ENCODE measurements at places on chromosomes 2 and 18.

GRCh38 chr2:86147793-86148192 is 41.8 kb downstream of the PTCD3 start:
- DNase-seq: no peak

GRCh38 chr2:43557196-43557595 is 38.6 kb downstream of the THADA start:
- no peak for DNase-seq

DNA sequence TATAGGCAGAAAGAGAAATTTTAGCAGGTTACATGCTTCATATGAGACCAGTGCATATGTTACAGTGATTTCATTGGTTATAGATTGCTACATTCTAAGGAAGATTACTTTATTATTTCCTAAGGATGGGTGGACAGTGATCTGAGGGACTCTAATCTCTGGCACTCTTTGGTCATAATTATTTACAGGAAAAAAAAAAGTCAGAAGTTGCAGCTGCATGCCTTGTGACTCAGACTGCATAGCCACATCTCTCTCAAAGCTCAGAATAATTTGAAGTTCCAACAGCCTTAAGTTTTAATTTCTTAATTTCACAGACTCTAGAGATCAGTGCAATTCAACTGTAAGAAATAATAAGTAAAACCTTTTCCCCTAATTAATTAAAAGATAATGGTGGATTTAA is 27.1 kb upstream of the BARD1 start:
- DNase-seq: no peak

GRCh38 chr2:28247290-28247689 is 145.4 kb upstream of the FOSL2 start:
- DNase-seq: no peak

- DNase-seq: peak; percentile 72
Measured at GRCh38 chr2:101809698-101810097, 112.2 kb downstream of the MAP4K4 start.

GRCh38 chr2:47652061-47652690 is 130.8 kb upstream of the MSH6 start:
- DNase-seq: no peak

DNA sequence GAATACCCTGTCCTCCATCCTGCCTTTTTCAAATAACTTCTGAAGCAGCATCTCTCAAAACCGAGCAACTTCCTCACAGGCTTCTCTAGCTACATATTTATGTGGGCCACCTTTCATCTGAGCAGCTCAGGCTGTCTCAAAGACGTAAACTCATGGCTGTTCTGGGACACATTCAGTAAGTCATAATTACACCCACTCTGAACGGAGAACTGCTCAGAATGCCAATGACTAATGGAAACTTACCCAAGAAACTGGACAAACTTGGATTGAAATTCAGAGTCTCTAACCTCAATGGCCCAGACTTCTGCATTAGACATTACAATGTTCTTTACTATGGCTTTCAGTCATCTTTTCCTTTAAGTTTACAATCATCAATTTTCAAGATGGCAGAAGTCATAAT is 145.2 kb downstream of the RAD51AP2 start:
- DNase-seq: no peak

GRCh38 chr2:195659114-195659513 is 2.1 kb downstream of the SLC39A10 start:
- DNase-seq: no peak

GRCh38 chr2:149031396-149031795 is 7.1 kb upstream of the LYPD6B start:
- no peak for DNase-seq

DNA sequence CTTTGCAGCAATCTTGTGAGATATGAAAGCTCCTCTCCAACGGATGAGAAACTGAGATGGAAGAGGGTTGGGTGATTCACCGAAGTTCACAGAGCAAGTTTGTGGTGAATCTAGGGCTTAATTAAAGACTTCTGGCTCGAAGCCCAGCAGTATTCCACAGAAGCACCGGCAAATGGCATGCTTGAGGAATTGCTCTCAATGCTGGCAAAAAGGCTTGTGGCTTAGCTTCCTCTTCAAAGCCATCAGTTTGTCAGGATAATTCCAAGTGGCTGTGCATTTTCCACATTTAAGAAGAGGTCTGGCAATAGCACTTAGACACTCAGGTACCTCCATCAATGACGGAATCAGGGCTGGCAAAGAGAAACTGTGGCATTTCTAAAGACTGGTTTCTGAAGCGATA is 98.7 kb upstream of the SLC66A3 start:
- no peak for DNase-seq

DNA sequence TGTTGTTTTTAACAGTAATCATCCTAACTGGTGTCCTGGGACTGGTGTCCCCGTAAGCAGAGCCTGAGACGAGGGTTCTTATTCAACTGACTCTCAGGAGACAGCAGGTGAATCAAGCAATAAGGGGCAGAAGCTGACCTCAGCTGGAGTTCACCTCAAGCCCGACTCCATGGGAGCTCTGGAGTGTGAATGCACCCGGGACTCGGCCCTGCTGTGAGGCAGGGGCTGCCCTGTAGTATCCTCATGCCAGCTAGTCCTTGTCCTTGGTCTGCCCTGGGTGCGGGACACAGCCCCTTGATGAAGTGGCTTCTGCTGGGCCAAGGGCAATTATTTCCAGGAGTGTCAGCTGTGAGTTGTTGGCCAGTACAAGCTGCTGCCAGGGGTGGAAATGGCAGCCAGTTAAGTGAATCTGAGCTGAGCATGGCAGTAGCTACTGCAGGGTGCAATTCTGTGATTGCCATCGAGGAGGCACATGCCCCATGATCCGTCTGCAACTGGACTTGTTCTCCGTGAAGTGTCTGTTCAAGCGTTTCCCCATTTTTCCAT is 54.9 kb upstream of the OTOS start:
- no peak for DNase-seq
